Chondrocyte (in vitro differentiated cells): ENCODE measurements at places on chromosomes 6 and 20. TPM values are rescaled to one million over a fixed set of nuclear protein-coding genes. Genes with fewer than 3 reads are reported as not detected.

The GSTA2 gene
- total RNA-seq: not detected in 3 replicates

The GLP1R gene
- not detected in 3 replicates for total RNA-seq

The ZBTB46 gene
- 5.9 to 8.3 TPM (median 6.0 TPM) in 3 replicates for total RNA-seq

The MEI4 gene
- not detected in 3 replicates for total RNA-seq

The ADGRF4 gene
- total RNA-seq: not detected in 3 replicates

The NRSN1 gene
- total RNA-seq: not detected in 3 replicates

The CRISP2 gene
- total RNA-seq: not detected in 3 replicates

- H3K4me1 ChIP-seq: peaks cover 66% of the 10 kb centered on the region
- DNase-seq: no peak
- H3K27me3 ChIP-seq: no peaks in the 10 kb centered on the region
- peak overlapping the region; percentile 36 for H3K4me3 ChIP-seq
- H3K27ac ChIP-seq: peak overlapping the region; percentile 70
- H3K36me3 ChIP-seq: no peaks in the 10 kb centered on the region
Measured at GRCh38 chr6:125252891-125253290, 48.9 kb downstream of the HDDC2 start.

DNA sequence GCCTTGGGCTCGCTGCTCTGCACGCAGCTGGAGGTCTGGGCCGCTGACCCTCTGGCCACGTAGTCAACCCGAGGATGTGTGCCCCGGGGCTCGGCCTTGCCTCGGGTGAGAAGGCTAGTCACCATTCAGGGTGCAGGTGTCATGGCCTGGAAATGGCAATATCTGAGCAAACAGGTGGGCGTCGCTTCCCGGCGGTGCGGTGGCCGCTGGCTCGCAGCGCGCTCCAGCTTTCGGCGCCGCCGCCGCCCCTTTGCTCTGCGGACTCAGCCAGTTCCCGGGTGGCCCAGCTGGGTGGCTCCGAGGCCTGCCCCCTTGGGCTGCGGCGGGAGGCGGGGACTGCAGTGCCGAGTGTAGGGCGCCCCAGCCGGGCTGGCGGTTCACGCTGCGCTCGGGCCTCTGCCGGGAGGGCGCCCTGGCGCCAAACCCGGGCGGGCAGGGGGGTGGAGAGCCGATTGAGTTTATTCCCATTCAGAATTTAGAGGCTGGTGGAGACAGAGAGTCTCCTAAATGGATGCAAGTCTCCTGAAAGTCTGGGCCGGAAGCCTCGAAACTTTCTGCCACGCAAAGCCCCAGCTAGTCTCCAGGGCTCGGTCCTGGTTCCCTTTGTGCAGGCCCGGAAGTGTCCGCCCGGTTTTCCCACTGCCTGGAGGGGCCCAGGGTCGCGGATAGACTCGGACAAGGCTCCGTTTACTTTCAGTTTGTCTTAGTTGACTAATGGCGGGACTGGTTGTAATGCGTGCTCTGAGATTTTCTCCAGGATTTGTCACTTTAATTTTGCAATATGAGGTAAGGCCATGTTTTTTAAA, 11.3 kb upstream of the TFAP2A start:
- peaks cover 29% of the 10 kb centered on the region for H3K27me3 ChIP-seq
- no peak for DNase-seq
- H3K4me3 ChIP-seq: peak overlapping the region; percentile 65
- peak overlapping the region; percentile 72 for H3K27ac ChIP-seq

DNA sequence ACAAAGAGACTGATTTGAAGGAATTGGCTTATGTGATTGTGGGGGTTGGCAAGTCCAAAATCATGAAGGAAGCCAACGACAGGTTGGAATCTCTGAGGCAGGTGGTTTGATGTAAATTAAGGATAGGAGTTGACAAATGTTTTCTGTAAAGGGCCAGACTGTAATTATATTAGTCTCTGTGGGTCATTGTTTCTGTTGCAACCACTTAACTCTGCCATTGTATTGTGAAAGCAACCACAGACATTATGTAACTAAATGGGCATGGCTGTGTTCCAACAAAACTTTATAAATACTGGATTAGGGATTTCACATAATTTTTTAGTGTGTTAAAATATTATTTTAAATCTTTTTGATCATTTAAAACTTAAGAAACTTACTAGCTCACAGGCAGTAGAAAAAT, 199.2 kb upstream of the MYLIP start:
- no peak overlapping the region for H3K4me3 ChIP-seq
- H3K27ac ChIP-seq: no peak overlapping the region
- H3K4me1 ChIP-seq: no peaks in the 10 kb centered on the region
- no peaks in the 10 kb centered on the region for H3K27me3 ChIP-seq
- no peak for DNase-seq
- H3K36me3 ChIP-seq: peaks cover 2% of the 10 kb centered on the region

- peaks cover 11% of the 10 kb centered on the region for H3K4me1 ChIP-seq
- no peaks in the 10 kb centered on the region for H3K36me3 ChIP-seq
- no peak overlapping the region for H3K27ac ChIP-seq
- DNase-seq: no peak
Measured at GRCh38 chr20:32294071-32294470, 16.6 kb downstream of the KIF3B start.
